GM13976 (cell line): ENCODE measurements at places on chromosomes 5 and 9.

DNA sequence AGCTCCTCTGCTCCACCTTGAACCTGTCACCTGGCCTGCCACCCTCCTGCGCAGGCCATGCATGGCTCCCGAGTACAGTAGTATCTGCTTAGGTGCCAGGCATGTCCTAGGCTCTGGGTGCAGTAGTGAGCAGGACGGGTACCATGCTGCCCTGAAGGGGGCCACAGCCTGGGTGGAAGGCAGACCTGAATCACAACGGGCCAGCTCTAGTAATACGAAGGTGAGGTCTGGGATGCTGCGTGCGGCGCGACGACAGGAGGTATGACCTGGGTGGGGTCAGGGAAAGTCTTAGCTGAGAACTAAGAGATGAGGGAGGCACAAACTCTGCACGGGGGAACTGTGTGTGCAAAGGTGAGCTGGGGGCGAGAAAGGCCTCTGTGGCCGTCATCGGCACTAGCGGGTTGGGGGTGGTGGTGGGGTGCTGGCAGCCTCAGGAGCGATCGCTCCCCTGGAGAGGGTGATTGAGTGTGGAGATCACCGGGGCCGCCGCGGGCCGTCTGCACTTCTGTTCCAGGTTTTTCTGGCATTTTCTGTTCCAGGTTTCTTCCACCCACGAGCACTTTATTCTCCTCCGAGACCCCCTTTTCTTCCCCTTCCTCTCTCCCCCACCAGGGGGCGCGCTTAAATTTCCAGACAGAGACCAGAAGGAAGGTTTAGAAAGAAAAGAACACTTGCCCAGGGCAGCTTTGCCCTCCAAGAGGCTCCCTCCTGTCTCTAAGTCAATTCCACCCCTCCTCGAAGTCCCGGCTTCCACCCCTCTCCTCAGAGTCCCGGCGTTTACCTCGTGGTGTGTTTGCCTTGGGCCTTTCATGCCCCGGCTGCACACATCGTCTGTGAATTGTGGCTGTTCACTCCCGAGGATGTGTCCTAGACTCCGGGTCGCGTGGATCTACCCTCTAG, 15.1 kb downstream of the PDLIM4 start:
- peak; percentile 75 for DNase-seq

DNA sequence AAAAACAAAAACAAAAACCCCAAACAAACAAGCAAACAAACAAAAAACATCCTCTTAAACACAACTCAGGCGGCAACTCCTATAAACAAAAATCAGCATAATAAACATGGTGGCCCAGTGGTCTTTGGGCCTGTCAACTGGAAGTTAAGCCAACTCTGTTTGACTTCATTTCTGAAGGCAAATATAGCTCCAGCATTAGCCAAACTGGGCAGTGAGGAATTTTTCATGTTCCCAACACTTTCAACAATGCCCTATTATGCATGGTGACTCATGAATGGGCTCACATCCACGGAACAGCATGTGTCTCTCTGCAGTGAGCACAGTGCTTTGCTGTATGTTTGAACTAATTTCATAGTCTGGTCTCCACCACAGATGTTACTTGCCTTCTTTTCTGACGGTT, 143.9 kb upstream of the STC2 start:
- DNase-seq, result no peak

DNA sequence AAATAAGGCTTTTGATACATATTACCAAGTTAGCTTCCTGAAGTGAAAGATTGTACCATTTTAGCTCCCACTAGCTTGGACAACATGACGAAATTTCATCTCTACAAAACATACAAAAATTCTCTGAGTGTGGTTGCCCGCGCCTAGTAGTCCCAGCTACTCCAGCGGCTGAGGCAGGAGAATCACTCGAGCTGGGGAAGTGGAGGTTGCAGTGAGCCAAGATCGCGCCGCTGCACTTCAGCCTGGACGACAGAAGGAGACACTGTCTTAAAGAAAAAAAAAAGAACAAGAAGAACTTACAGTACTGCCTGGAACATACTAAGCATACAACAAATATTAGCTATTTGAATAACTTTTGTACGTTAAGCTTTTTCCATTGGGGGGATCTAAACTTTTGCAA, 29.7 kb upstream of the NRG2 start:
- DNase-seq, result no peak

- DNase-seq, result no peak
These were observed 22.6 kb downstream of the ASS1 start for GRCh38 chr9:130467316-130467715.

DNA sequence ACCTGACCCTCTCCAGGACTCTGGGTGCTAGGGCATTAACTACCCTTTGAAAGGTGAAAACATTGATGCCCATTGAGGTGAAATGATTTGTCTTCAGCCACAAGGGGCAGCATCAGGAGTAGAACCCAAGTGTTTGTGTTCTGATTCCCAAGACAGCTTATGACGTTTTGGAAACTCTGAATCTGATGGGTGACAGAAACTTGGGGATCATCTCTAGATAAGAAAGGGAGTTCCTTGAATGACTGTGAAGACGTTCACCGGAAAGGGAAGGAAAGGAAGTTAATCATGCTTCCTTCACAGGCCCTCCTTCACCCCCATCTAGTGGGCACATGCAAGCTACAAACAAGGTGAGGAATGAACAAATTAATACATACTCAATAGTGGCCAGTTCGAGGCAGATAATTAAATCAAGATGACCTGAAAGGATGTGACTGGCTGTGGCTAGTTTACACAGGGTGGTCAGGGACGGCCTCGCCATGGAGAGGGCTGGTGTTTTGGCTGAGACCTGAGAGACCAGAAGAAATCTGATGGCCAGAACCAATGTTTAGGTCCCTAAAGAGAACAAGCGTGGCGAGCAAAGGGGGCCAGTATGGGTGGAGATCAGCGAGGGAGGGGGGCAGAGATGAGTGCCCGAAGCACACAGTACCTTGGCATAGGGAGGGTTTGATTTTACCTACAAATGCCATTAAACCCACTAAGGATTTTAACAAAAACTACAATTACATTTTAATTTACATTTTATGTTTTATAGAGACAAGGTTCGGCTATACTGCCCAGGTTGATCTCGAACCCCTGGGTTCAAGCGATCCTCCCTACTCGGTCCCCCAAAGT, 937 bp upstream of the SLC26A2 start:
- DNase-seq, result peak; percentile 67

- DNase-seq, result no peak
These were observed 308.1 kb downstream of the LRRC70 start for GRCh38 chr5:62886603-62887315.

DNA sequence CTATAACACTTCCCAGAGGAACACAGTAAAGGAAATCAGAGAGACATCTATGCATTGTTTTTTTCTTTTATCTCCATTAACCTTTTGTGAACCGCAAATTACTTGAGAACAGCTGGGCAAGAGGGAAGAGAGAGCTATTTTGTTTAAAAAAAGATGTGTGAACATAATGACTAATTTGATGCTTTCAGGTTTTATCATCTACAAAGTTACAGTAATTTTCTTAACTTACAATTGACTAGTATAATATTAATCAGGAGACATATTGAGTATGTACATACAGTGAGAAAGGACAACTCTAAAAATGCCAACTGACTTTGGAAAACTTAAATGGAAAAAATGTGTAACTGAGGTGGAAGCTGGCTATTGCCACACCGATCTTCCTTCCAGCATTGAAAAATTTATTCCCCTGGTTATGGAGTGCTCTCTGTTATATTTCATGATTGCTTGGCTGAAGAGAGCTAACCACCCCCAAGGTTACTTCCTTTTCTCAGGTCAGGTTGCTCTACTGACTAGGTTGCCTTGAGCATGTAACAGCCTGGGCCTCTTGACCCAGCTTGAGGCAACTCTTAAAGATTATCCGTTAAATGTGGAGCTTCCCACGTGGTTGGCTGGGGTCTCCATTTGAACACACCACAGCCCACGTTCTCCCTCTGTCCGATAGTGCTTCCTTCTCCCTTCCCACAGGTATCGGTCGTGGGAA, 62.6 kb upstream of the C6 start:
- no peak for DNase-seq

DNA sequence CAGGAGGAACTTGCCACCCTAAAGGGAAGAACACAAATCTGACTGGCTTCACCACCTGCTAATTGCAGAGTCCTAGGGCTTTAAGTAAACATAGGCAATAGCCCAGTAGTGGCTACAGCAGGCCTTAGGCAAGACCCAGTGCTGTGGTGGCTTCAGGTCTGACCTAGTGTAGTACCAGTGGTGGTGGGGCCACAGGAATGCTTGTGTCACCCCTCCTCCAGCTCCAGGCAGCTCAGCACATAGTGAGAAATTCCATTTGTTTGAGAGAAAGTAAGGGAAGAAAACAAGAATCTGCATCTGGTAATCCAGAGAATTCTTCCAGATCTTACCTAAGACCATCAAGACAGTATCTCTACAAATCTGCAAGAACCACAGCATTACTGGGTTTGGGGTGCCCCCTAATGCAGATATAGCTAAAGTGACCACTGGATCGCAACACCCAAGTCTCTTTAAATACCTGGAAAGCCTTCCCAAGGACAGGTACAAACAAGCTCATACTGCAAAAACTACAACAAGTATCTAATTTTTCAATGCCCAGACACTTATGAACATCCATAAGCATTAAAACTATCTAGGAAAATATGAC, 102.6 kb upstream of the TRPM3 start:
- DNase-seq, result no peak
